ENCODE measurements at places on chromosomes 16 and 17.

DNA sequence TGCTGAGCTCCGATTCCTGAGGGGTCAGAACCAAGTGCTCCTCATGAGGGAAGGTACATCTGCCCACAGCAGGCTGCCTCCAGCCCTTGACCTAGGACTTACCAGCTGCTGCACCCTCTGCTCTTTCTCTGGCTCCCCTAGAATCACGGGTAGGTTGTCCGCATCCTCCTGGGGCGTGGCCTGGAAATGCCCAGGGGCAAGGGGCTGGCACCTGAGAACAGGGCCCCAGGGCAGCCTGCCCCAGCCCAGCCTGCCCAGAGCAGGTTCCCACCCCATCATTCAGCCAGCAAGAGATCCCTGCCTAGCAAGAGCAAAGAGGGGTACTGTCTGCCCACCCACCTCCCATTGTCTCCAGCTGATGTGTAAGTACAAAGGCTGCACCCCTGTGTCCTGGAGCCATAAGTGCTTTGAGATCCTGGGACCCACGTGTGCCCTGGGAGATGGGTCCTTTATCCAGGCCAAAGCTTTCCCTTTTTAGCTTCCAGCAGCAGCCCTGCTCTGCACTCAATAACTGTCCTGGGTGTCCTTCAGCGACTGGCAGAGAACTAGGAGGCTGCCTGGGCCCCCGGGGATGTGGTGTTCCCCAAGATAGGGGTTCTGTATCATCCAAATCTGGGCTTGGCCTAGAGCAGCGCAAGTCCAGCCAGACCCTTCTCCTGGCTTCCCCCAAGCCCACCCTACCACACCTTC, 5.1 kb downstream of the TSPOAP1 start:
- no peak for DNase-seq

GRCh38 chr16:86133847-86134375, 234.9 kb downstream of the IRF8 start:
- no peak for DNase-seq

DNA sequence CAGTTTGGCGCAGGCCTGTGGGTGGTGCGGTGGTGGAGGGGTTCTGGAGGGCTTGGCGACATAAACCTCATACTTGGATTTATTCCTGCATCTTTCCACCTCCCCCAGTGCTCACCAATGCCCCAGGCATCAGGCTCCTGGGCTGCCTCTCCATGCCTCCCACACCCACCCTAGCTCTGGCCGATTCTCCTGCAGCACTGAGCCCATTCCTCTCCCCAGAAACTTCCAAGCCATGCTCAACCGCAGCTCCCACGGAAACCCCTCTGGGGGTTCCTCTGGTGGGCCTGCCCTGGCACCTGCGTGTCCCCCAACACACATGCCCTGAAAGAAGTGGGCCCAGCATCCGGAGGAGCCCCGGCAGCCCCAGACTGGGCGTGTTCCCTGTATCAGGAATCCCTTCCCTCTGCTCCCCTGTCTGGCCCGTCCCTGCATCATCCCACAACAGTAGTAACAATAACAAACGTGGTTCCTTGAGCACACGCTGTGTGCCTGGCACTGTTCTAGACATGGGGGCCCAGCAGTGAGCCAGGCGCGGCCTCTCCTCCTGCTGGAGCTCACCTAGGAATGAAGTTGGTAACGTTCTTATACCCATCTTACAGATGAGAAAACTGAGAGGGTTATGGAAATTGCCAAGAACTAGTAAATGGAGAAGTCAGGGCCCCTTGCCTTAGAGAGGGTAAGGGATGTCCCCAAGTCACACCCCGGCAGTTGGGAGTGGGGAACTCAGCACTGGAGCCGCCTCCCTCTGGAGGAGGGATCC, 2.3 kb downstream of the PRSS21 start:
- no peak for DNase-seq

DNA sequence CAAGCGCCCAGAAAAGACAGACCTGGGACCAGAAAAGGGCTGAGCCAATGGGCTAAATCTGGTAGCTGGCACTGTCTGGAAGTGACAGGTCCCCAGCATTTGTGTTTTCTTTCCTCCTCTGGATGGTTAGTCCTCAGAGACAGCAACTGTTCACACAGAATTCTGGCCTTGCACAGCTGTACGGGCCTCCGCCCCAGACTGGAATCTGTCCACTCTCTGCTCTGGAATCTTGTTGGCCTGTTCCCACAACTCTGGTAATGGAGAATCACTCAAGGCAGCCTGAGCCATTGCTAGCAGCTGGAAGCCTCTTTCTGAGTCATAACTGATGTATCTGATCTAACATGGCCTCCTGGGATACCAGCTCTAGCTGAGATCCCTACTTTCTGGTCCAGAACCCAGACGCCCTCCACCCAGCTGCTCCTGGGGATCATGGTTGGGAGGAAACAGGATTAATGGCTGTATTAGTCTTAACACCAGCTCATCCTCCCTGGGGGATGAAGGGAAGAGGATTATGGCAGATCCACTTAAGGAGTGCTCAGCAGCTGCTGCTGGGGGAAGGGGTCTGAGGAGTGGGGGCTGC, 9.1 kb downstream of the ZNF668 start:
- peak; percentile 99 for DNase-seq

- no peak for DNase-seq
These were observed 56.5 kb downstream of the RNF213 start for GRCh38 chr17:80316927-80317705.

- DNase-seq: no peak
These were observed 2.8 kb downstream of the KRTAP4-9 start for GRCh38 chr17:41107941-41108450.

DNA sequence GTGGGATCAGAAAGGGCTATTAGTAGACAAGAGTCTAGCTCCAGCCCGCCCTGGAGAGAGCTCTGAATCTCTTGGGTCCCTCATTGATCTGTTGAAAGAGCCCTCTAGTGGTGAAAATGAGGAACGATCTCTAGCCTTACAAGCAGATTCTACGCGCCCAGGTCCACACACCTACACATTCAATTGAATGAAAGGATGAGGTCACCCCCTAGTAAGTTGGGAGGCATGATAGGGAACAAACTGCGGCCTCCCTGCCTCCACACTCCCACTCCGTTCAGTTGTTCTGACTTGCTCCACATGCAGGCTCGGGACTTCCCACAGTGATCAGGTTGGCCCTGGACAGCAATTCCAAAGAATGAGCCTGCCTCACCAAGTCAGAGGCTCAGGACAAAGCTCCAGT, 2.9 kb upstream of the CACNG3 start:
- peak; percentile 3 for DNase-seq

- DNase-seq: no peak
These were observed 54.0 kb downstream of the SLC6A2 start for GRCh38 chr16:55709801-55710200.

DNA sequence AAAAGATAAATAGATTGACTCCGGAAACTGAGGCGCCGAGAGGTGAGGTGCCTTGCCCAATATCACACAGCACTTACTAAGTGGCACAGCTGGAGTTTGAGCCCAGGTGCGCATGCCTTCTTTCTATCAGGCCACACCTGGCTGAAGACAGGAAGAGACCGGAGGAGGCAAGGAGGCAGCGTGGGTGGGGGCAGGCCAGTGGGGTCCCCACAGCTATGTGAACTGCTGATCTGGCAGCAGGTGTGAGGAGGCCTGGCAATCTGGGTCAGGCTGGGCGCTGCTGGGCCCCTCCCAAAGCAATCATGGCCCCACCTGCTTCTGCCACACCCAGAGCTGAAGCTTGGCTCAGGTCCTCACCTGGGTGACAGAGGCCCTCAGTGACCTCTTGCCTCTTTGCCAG, 1.9 kb upstream of the GDPD3 start:
- no peak for DNase-seq

GRCh38 chr16:82016263-82016662, 5.0 kb upstream of the SDR42E1 start:
- DNase-seq: peak; percentile 24

GRCh38 chr17:6479622-6480302, 35.5 kb downstream of the PIMREG start:
- DNase-seq: peak; percentile 36

DNA sequence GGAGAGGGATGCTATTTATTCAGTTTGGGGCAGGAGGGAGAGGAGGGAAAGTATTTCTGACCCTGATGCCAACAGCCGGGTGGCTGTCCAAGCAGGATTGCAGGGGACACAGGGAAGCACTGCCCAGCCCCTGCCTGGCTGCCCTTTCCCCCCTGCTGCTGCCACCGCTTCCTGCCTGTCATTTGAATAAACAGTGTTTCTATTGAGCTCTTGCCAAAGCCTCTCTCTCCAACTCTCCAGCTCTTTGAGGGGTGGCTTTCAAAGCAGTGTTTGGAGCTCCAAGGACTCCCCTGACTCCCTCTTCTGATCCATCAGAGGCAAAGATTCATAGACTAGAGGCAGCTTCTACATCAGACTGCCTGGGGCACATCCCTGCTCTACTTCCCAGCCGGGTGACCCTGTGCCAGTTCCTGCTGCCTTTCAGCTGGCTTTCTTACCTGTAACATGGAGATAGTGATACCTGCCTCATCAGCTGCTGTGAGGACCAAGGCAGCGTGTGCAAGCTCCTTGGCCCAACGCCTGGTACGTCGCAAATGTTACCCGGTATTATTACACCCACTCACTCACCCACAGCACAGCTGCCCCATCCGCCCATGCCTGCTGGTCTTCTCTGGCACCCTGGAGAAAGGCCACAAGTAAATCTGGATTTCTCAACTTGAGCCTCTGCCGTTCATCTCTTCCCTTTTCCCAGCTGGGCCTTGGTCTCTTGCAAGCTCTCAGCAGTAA, 9.5 kb downstream of the PROCA1 start:
- DNase-seq: no peak

GRCh38 chr17:38996660-38997337, 29.6 kb upstream of the FBXO47 start:
- no peak for DNase-seq

DNA sequence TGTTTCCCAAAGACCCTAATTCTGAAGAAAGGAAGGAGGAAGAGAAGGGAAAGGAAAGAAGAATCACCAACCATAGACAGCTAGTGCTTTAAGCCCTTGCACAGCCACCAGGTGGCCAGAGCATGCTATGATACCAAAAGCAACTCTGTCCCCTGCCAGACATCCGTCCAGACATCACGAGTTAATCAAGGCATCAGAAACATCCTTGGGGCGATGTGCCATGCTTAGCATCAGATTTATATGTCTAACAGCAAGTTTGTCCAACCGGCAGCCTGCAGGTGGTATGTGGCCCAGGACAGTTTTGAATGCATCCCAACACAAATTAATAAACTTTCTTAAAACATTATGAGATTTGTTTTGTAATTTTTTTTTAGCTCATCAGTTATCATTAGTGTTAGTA, 2.9 kb upstream of the CRYBA1 start:
- peak; percentile 33 for DNase-seq

DNA sequence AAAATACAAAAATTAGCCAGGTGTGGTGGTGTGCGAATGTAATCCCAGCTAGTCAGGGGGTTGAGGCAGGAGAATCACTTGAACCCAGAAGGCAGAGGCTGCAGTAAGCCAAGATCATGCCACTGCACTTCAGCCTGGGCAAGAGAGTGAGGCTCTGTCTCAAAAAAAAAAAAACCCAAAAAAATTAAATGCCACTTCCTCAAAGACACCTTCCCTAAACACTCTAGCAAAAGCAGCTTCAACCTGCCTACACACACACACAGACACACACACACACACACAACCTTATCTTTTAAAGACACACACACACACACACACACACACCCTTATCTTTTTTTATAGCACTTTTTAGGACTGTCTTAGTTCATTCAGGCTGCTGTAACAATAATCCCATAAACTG, 201.7 kb upstream of the PSMD7 start:
- no peak for DNase-seq

- no peak for DNase-seq
These were observed 83.0 kb downstream of the ANKRD11 start for GRCh38 chr16:89407282-89407924.

DNA sequence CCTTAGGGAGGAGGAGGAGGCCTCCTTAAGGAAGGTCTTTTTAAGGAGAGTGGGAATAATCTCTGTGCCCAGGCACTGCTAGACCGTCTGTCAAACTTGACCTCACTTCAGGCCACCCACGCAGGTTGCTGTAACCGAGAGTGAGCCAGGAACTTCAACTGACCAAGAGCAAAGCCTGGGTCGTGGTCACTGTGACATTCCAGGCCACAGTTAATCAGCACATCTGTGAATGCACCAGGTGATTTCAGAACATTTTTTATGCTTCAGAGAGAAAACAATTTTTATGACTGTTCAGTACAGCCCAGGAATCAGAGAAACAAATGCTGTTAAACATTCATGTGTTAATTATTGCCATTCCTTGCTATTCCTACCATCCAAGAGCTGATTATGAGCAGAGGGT, 226.6 kb upstream of the ASIC2 start:
- DNase-seq: no peak

DNA sequence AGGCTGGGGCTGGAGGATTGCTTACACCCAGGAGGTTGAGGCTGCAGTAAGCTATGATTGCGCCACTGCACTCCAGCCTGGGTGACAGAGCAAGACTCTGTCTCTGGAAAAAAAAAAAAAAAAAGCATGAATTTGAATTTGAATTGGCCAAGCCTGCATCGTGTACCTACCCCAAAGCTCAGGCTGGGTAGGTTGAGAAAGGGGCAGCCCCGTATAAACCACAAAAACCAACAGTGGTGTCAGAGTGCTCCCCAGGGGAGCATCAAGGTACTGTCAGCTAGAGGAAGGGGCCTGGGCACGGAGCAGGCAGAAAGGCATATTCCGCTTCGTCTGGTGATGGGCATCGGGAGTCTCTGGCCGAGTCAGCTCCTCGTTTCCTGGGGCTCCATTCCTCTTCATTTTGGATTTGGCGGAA, 40.9 kb downstream of the RAP1GAP2 start:
- DNase-seq: no peak

DNA sequence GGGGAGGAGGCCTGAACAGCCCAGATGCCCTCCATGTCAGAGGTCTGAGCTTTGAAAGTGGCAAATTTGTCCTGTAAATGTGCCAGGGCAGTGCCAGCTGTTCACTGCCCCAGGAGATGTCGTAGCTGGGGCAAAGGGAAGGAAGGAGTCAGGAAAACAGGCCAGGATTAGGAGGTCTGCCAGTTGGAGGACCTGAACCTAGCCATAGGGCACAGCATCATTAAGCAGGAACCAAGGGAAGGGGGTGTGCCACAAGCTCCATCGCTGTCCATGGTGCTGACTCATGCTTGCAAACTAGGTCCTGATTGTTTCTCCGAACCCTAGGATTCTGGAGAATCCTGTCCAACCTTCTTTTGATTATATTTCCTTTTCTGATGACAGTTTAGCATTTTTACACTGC, 124.2 kb downstream of the TMEM132E start:
- no peak for DNase-seq

Measured in NCI-H524 (cell line).